Activated effector memory CD4-positive, alpha-beta T cell treated with anti-CD3 and anti-CD28 coated beads, Interleukin-2, amount 50 U/mL, for 16 hours (primary cell): ENCODE measurements at places on chromosomes 1 and 21.

DNA sequence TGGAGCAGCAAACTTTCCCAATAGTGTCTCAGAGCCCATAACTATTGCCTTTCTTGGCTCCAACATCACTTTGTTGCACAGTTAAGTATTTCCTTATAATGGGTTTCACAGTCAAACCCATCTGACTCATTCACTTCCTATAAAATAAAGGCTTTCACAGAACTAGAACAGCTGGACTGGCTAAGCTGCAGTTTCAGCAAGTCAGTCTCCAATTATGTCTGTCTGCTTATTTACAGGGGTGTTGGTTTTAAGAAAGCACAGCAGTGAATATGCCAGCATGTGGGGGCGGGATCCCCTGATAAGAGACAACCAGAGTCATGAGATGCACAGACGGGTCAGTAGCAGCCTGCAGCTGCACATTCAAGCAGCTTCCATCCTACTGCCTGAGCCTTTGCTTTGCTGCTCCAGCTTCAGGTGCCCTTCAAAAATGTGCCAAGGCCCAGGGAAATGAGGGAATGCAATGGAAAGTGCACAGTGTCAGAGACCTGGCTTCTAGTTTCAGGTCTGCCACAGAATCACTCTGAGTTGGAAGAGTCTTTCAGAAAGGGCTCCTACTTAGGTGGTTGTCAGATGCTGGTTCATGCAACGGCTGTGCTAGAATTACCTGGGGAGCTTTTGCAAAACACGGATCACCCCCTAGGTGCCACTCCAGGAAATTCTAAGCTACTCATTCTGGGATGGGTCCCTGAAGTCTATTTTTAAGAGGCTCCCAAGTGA lies 24.8 kb downstream of the RNF19B start:
- no peak for DNase-seq

DNA sequence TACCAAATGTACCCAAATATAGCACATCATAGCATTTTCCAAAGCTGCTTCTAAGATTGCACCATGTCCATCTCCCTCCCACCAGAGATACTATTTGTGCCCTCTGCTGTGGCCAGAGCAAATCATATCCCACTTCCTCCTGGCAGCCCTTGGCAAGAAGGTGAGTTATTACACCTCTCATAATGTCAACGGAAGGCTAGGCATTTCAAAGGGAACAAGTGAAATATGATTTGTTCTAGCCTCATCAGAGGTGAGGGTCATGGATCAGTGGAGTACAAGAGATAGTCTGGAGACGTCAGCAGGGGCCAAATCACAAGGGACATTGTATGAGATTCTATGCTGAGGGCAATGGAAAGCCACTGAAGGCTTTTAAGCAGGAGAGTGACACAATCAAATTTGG lies 90.2 kb upstream of the BCAR3 start:
- DNase-seq, result no peak

GRCh38 chr1:44289530-44289929 lies 65.5 kb downstream of the ERI3 start:
- no peak for DNase-seq

DNA sequence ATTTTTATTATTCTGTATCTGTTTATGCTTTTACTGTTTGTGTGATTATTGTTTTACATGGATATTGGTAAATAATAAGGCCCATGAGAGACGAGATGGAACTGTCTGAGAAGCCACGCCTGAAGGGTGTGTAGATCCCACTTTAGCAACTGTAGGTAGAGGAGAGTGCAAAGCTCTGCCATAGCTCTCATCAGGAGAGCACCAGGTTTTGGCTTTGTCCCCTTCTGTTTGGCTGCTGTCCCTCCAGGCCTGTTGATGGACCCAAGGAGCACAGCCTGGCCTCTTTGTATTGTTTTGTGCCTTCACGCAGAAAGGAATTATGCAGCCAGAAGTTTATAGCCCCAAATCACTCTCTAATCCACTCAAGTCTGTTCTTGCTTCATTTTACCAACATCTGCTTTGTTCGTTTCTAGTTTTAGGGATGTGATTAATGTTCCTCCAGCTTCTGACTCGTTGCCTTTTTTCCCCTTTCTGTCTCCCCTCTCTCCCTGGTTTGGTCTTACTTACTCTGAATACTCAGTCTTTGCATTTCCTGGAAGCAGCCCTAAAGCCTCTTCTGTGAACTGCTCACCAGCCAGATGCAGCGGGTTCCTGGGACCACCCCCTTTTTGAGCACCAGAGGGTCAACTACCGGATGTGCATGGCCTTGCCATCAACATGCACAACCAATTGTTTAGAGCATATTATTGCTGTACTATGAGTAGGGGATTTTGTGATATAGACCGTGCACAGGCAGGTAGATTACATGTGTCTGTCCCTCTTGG lies 127.3 kb downstream of the HHAT start:
- DNase-seq, result no peak

DNA sequence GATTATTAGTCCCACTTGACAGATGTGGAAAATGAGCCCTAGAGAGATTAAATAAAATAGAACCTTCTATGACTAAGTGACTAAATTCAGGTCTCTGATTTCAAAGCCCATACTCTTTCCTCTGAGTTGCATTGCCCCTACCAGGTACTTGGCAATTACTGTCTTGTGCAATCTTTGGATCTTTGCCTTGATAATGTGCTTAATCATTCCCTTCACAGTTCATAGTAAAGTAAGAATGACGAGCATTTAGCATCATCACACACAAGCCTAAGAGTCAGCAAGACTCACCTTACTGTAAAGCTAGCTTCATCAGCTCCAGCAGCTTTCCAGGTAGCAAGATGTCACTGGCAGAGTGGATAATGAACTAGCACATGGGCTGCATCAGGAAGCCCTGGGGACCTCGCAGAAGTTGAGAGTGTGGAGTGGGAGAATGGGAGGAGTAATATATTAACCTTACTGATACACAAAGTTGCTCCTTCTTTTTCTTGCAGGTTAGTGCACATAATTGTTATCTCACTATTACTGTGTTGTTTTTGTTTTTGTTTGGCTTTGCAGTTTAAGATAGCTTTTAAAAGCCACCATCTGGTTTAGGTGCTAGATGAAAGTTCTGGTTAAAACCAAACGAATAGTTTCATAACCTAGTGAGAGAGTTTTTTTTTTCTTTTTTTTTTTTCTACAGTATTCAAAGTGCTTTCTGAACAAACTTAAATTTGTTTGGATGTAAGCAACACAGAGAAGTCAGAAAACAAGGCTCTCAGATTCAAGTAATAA lies 71.8 kb downstream of the PBX1 start:
- no peak for DNase-seq

DNA sequence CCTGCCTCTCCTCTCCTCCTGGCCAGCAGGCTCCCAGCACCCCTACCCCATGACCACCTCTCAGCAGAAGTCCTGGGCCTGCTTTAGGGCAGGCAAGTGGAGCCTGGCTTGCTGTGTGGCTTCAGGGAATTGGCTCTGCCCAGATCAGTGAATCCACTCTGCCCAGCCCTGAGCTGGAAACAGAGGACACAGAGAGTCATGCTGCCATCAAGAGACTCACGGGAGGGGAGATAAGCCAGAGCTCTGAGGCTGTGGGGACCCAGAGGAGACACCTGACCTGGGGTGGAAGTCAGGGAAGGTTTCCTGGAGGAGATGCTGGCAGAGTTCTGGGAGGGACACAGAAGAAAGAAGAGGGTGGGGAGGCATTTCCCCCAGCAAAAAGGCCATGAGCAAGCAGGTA lies 54.2 kb downstream of the GLIS1 start:
- no peak for DNase-seq

DNA sequence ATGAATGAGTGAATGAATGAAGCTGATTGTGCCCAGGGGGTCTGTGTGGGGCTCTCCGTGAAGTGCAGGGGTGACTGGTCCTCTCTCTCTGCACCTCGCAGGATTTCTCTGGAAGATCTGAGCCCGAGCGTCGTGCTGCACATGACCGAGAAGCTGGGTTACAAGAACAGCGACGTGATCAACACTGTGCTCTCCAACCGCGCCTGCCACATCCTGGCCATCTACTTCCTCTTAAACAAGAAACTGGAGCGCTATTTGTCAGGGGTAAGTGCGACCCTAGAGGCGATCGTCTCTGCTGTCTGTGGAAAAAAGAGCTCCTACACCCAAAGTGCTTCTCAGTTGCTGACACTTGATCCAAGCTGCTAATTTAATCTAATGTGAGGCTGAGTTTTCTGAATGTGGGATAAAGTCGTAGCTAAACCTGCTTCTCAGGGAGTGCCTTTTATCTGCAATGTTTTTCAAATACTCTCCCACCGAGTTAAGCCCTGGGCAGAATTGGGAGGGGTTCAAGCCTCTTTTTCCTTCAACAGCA lies 101.7 kb downstream of the HUNK start:
- DNase-seq, result no peak

DNA sequence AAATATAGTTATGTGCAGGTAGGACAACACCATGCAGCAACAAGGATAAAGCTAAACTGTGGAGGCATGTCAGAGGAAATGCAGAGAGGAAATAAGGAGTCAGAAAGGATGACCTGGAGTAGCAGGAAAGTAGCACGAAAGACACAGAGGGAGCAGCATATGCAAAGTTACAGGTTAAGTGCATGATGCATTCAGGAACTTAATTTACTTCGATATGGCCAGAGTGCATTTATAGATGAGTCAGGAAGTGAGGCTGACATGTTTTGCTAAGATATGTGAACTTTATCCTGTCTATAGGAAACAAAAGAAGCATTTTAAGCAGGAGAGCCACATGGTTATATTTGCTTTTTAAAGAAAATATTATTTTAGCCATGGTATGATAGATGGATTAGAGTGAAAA lies 15.4 kb upstream of the MUTYH start:
- DNase-seq, result no peak

- DNase-seq, result no peak
Observed at GRCh38 chr1:86567341-86567740, 20.5 kb downstream of the CLCA4 start.

DNA sequence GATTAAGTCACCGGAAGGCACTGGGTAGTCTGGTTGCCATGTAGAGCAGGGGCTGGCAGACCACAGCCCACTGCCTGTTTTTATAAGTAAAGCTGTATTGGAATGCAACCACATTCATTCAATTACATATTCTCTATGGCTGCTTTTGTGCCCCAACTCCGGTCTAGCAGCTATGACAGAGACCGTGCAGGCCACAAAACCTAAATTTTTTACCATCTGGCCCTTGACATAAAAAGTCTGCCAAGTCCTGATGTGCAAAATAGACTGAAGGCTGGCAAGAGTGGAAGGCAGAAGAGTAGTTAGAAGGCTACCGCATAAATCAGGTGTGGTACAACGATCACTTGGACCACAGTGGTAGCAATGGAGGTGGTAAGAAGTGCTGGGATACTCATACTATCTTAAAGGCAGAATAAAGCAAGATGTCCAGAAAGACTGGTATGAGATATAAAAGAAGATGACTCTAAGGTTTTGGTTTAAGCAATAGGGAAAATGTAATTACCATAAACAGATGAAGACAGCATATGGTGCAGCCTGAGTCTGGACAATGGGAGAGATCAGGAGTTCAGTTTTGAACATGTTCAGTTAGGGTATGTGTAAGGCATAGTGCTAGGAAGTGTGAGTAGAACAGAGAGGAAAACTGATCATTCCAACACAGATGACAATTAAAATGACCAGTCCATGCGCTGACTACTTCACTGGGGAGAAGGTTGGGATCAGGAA lies 37.2 kb downstream of the EGLN1 start:
- DNase-seq, result no peak
